Cerebellum (tissue), 4 donors: ENCODE measurements at places on chromosomes 13 and 19.
A peak's percentile ranks its signal among the peaks of the same experiment; 100 is the strongest.

GRCh38 chr13:43100667-43101066 is 77.3 kb downstream of the DNAJC15 start:
- DNase-seq = no peak

GRCh38 chr13:38528986-38529385 is 157.9 kb upstream of the FREM2 start:
- DNase-seq = no peak

GRCh38 chr13:39540929-39541605 is 61.9 kb downstream of the LHFPL6 start:
- DNase-seq = no peak

DNA sequence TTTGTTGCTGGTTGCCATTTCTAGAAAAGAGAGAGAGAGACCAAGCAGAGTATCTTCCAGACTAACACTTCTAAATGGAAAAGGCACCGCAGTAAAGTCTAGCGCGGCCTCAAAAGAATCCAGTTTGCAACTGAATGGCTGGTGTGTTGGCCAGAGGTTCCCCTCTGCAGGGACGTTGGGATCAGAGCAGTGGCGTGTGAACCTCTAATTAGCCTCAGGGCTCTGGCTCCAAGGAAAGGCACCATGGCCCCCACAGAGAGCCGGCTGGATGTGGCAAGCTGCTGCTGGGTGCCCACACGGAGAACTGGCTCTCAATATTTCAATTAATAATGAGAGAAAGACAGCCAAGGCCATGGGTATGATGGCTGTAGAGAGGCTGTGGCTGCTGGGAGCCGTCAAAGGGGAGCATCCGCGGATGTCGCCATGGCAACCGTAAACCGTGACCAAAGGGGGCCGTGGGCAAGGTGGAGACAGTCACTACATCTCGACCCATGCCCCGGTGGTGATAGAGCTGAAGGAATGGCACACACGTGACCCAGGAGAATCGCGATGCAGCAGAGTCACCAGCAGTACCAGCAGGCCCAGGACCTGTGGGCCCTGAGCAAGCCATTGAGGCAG is 9.5 kb downstream of the VSTM2B start:
- DNase-seq = no peak

- no peak for DNase-seq
Observed at GRCh38 chr13:48873081-48873480, 102.6 kb upstream of the FNDC3A start.

- DNase-seq = no peak
Observed at GRCh38 chr13:30088312-30088855, 219.0 kb downstream of the KATNAL1 start.

DNA sequence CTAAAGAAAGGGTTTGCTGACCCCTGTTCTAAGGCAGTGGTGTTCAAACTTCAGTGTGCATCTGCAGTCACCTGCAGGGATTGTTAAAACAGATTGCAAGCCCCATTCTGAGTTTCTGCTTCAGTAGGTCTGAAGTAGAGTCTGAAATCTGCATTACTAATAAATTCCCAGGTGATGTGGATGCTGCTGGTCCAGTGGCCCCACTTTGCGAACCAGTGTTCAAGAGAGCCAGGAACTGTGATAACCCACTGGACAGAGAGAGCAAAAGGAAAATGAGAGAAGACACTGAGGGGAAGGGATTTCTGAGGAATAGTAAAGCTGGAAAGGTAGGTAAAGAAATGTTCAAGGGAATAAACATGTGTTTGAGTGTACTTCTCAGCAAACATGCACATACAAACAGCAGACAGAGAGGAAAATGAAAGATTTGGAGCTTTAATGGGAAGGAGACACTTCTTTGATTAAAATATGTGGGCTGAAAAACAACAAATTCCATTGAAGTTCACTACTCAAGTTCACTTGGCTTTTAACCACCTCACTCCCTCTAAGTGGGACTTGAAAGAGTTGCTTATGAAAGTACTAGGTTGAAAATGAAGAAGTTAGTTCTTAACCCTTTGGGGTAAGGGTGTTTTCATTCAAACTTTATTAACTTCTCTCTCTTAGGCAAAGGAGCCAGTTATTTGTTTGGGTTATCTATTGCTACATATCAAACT is 26.4 kb upstream of the FAM216B start:
- no peak for DNase-seq

GRCh38 chr19:49340069-49340864 is 5.1 kb downstream of the CD37 start:
- no peak for DNase-seq

DNA sequence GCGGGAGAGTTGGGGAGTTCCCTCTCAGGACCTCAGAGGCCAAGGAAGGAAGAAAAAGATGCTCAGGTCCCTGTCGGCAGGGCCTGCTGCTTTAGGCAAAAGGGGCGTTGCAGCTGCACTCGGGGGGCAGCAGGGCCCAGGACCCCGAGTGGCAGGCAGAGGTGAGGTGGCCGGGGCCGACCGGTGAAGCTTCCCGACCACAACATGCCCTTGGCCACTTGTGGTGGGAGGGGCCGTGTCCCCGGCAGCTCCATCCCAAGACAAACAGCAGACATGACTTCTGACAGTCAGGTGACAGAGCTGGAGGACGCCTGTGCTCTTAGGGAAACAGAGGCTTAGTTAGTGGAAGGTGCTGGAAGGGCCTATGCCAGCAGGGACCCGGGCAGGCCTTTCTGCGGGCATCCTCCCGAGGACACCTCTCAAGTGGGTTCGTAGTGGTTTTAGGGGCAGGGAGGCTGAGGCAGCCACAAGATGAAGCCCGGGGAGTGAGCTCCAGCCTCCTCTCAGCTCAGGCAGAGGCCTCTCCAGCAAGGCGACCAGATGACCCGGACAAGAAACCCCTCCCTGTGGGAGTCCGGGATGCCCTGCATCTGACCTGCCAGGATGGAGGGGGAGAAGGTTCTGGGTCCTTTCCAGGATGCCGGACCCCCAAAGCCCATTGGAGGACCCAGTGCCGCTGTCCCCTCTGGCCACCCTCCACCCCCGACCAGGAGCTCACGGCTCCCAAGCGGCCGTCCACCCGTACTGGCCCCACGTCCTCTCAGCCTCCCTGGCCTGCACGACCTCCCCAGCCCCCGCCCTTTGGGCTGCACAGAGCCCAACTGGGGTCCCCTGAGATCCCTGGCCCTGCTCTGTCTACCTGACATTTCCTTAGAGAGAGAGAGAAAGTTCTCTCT is 24.2 kb downstream of the BTBD2 start:
- DNase-seq = no peak

GRCh38 chr13:41302743-41303142 is 8.3 kb upstream of the NAA16 start:
- DNase-seq = no peak

DNA sequence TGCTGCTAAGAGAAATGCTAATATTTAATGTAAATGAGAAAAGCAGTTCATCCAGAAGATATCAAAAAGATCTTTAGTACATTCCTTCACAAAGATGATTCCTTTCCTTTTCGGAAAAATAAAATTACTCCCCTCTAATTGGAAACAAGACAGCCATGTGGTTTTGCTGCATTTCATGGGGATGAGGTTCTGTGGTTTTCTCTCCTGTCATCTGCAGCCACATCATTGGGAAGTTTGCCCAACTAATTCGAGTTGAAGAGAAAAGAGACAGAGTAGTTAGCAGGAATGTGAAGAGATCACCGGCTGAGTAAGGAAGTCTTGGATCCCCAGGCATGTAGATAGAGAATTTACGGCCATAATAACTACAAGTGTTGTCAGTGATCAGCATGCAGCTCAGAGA is 122.1 kb downstream of the CYSLTR2 start:
- DNase-seq = no peak

DNA sequence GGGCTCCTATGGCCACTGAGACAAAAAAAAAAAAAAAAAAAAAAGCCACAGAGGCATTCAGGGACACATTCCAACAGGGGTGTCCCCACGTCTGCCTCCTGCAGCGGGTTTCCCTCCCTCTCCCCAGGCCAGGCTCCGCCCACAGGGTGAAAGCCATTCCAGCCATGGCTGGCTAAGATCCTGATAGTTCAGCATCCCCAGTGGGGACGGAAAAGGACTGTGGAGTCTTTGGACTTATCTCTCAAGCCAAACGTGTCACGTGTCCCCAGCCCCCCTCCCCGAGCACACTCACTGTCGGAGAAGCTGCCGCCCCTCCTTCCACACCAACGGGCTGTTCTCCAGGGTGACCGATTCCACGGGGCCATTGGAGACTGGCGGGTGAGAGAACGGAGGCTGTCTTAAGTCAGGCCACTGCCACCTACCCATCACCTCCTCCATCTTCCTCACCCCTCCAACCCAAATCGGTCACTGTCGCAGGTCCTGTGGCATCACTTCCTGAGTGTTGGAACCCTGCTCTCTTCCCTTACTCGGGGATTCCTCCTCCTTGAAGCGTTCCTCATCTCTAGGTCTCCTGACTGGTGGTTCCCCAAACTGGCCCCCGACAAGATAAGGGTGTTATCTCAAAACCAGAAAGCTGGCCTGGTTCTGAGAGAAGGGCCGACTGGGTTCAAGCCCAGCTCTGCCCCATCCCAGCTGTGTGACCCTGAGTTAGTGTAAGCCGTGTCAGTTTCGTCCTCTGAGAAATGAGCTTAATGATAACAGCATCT is 9.1 kb upstream of the FKRP start:
- no peak for DNase-seq

DNA sequence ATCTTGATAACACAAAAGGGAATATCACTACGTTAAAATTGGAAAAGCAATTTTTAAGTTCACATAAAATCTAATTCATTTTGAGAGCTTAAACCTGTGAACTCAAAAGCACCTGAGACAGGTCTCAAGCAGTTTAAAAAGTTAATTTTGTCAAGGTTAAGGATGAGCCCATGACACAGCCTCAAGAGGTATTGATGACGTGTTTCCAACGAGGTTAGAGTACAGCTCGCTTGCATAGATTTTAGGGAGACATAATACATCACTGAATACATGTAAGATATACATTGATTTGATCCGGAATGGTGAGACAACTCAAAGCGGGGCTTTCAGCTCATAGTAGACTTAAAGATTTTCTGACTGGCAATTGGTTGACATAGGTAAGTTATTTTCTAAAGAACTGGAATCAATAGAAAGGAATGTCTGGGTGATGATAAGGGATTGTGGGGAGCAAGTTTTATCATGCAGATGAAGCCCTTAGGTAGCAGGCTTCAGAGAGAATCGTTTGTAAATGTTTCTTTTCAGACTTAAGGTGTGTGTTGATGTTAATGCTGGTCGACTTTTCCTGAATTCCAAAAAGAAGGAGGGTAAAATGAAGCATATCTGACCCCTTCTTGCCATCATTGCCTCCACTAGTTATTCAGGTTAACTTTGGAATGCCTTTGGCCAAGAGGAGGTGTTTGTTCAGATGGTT is 2890.6 kb downstream of the PCDH9 start:
- no peak for DNase-seq

- no peak for DNase-seq
Observed at GRCh38 chr13:74093691-74094090, 40.5 kb downstream of the KLF12 start.

GRCh38 chr13:74771964-74772363 is 637.8 kb upstream of the KLF12 start:
- no peak for DNase-seq

DNA sequence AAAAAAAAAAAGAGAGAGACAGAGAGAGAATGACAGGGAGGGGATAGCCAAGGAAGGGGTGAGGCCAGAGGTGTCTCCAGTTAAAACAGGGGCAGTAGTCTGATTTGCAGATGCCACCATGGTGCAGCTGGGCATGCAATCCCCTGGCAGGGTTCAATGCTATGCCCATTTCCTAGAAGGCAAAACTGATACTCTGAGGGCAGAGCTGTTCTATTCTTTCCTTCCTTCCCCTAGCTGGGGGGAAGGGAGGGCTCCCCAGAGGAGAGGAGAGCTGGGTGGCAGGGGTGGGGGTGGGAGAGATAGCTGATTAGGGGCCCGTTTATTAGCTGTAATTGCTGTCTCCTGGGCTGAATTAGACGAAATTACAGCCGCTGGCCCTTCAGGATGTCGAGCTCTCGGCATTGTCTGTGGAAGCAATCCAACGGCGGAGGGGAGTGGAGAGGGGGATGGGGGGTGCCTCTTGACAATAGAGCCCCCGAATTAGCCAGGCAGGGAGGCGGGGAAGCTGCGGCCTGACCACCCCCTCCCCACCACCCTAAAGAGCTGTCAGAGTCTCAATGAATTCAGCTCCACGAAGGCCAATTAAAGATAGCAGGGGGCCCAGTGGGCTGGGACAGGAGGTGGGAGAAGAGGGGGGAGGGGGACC is 14.4 kb upstream of the DPP9 start:
- DNase-seq = no peak

DNA sequence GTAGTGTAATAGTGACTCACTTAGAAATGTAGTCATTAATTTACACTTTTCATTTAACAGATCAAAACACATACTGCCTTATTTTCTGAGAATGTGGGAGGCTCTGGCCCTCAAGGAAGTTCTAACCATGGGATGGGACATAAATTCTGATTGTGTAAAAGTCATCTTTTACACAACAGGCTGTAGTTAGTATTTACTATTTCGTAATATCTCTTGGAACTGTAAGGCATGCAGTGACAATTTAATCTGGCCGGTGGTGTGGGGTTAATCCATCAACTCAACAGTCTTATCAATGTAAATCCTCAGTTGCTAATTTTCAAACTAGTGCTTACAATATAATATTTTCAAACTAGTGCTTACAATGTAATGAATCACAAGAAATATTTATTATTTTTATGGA is 1599.2 kb downstream of the EFNB2 start:
- DNase-seq = no peak

- no peak for DNase-seq
Observed at GRCh38 chr13:64278493-64278892, 2862.8 kb upstream of the PCDH20 start.

DNA sequence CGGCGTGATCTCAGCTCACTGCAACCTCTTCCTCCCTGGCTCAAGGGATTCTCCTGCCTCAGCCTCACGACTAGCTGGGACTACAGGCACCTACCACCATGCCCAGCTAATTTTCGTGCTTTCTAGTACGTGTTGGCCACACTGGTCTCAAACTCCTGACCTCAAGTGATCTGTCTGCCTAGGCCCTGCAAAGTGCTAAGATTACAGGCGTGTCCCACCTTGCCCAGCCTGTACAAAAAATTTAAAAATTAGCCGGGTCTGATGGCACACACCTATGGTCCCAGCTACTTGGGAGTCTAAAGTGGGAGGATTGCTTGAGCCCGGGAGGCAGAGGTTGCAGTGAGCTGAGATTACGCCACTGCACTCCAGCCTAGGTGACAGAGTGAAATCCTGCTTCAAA is 4.7 kb upstream of the MEX3D start:
- DNase-seq = no peak

DNA sequence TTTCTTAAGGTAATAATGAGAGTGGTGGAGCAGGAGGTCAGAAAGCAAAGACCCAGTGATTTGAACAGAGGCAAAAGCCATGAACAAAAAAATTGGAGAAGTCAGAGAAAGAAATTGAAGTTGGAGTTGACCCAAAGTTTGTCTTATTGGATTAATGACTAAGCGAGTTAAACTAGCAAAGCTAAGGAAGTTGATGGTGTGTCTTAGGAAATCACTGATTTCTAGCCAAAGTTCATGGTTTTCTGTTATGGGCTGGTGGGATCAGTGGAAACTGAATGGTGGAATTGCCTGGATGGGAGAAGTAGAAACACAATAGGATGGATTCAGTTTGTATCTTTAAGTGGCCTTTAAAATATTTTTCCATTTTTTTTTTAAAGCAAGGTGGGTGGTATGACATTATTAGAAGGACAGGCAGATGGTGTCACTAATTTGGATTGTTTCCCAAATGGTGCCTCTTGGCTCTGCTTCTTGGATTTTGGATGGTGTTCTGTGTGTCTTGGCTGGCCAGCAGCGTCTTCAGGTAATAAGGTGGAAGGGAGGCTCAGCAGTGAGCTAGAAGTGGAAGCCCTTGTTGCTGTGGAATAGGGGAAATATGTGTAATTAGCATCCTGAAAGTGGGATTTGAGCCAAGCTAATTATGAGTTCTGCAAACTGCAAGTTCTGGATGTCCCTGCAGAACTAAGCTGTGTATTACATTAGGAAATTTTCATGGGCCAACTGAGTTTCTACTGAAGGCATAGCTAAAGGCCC is 302.9 kb downstream of the LMO7 start:
- DNase-seq = peak; percentile 71
